ENCODE measurements at places on chromosomes 3 and 15.

DNA sequence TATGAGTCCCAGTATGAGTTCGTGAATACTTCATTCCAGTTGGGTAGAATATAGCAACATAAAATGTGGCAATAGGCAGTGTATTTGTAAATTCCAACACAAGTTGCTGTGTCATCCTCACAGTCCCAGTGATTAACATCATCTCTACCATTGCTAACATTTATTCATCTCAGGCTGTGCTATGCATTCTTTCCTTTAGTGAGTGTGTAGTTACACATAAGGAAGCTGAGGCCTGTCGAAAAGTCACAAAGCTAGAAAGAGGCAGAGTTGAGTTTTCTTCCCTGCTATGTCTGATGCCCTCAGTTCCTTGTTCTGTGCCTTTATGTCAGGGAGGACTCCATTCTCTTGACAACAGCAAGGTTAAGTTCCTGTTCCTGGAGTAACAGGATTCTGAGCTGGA is 96.4 kb downstream of the FNDC3B start:
- no peak for DNase-seq

GRCh38 chr15:95464509-95464908 is 866.0 kb upstream of the NR2F2 start:
- no peak for DNase-seq

DNA sequence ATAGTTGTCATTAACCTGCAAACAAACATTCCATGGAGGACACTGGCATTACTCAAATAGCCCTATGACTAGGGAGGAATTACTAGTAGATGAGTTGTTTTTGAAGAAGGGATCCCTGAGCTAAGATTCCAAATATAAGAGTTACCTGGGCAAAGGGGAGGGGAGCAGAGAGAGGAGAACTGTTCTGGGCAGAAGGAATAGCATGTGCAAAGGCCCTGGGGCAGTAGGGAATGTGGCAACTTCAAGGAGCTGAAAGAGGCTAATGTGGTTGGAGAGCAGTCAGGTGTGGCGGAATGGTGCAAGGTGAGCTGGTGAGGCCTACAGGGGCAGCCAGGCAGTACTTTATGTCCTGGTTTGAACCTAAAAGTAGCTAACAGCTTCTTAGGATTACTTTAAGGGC is 5.8 kb upstream of the IL17RD start:
- DNase-seq: no peak

DNA sequence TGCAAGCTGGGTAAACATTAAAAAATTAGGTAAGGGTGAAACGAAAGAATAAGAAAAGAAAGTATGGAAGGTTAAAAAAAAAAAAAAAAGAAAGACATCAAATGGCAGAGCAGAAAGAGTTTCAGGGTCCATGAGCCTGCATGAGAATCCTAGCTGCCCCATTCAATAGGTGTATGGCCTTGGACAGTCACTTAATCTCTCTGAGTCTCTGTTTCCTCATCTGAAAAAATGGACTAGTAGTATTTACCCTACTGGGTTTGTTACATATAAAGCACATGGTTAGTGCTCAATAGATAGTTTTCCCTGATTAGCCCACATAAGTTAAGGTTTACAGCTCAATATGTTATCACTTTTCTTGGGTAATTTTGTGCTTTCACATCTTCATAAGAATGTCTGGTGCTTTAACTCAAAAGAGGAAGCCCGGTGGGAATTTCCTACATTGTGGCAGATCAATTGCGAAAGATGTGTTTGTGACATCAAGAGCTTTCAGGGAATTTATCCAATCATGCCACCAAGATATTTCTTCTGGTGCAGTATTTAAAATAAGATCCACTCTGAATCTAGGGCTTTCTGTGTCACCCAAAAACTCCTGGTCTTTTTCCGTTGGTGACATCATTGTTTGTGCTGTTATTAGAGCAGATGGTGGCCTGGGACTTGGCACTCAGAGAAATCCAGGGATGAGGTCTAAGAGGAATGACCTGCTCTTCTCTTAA is 57.2 kb upstream of the UBE2E1 start:
- no peak for DNase-seq

DNA sequence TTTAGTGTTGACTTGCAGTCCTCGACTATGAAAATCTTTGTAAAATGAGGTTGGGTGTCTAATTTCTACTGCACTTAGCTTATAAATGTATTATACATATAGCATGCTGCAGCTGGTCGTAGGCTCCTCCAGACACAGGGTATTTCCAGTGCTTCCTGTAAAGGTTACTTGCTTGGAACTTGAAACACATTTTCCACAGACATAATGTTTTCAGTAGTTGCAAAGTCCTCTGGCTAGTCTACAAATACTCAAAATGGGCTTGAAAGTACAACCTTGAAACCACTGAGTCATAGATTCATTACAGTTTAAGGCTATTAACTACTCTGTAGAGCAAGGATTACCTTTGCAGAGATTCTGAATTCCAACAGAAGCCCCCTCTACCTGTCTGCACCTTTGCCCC is 464.1 kb downstream of the RAP2B start:
- DNase-seq: no peak

GRCh38 chr3:72492240-72492639 is 356.0 kb downstream of the SHQ1 start:
- DNase-seq: no peak

DNA sequence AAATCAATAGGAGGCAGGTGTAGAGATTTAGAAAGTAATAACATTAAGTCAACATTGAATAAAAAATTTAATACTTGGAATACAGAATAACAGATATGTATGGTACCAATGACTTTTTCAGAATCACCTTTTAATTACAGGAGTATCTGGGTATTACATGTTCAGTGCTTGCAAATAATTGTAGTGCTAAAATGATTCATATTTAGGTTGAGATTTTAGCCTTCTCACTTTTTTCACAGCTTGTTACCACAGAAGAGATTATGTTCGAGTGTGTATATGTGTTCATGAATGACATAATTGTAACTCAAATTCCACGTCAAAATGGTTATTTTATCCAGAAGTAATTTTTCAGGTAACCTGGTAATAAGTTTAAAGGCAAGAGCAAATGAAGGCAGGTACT is 187.9 kb upstream of the TBL1XR1 start:
- DNase-seq: no peak

DNA sequence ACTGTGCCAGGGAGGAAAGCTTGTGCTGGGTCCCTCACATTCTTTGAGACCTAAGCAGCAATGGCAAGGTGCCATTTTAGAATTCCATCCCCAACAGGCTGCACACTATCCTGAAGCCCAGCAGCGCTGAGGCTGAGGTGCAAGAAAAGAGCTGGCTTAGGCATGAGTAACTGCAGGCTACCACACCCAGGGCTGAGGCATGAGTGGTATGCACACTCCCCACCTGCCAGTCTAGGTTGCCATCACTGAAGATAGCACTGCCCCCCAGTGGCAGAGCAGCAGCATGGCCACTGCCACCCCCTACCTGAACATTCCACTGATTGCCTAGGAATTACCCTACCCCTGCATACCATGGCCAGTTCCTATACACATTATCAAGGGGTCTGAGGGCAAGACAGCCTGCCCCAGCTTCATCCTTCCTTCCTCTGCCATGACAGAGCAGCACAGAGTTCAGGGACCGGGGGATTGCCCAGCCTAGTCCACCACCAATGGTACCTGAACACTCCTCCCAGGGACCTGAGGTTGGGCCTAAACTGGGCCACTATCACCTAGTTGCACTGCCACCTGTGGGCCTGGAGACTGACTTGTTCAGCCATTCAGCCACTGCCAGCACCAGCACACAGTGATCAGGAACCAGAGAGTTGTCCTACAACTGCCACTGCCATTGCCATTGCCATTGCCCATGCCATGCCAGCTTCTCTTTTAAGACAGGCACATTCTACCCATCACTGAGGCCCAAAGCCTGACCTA is 129.8 kb downstream of the SATB1 start:
- DNase-seq: peak; percentile 90

DNA sequence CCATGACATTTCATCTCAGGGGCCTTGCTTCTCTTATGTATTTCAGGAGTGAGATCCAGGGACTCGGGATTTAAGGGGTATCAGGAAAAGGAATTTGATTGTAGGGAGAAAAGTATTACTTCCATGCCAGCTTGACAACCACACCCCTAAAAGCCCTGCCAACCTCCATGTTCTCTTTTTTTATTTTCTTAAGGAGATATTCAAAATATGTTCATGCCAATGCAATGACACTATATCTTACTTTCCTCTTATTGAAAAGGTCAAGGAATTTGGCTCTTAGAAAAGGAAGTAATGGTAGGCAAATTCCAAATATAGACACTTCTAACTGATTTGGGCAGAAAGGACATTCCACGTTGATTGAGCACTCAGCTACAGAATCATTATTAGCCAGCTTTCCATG is 407.5 kb upstream of the NECTIN3 start:
- DNase-seq: no peak

GRCh38 chr3:124791639-124792151 is 61.4 kb downstream of the UMPS start:
- DNase-seq: peak; percentile 34

DNA sequence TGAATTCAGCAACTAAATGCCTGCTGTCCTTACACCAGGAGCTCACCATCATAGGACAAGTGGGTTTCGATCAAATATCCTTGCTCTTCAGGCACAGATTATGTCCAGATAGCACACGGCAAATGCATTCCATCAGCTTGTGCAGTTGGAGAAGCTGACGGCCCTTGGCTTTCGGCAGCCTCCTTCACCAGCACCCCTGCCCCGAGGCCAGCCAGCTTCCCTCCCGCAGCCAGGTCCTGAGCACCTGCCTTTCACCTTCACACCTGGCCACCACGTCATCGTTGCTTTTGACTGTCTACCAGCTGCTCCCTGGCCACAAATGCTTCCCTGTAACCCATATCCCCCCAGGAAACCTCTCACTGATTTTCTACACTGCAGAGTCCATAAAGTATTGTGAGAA is 355.5 kb downstream of the OCA2 start:
- DNase-seq: no peak

- DNase-seq: no peak
Observed at GRCh38 chr15:92541291-92542200, 114.0 kb downstream of the FAM174B start.

GRCh38 chr15:76285241-76285825 is 25.9 kb downstream of the ETFA start:
- no peak for DNase-seq

DNA sequence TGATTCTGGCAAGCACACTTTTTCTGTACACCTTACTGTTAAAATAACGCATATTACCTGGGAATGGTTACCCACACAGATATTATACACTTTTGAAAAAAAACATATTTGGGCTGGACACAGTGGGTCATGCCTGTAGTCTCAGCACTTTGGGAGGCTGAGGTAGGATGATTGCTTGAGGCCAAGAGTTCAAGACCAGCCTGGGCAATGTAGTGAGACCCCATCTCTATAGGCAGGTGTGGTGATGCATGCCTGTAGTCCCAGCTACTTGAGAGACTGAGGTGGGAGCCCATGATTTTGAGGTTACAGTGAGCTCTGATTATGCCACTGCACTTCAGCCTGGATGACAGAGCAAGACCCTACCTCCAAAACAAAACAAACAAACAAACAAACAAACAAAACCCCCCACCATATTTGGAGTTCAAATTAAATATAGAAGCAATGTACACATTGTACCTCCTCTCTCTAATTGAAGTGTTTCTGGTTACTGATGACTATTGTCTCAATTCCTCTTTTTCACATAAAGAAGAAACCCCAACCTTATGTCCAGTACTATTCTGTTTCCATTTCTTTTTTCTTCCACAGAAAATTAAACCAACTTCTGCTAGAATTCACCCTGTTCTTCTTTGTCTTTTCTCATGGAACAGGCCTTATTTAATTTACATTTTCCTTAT is 152.6 kb upstream of the UMPS start:
- DNase-seq: no peak

- DNase-seq: no peak
Observed at GRCh38 chr3:134360046-134360445, 14.2 kb downstream of the AMOTL2 start.

- DNase-seq: no peak
Observed at GRCh38 chr15:76260246-76260938, 50.9 kb downstream of the ETFA start.

DNA sequence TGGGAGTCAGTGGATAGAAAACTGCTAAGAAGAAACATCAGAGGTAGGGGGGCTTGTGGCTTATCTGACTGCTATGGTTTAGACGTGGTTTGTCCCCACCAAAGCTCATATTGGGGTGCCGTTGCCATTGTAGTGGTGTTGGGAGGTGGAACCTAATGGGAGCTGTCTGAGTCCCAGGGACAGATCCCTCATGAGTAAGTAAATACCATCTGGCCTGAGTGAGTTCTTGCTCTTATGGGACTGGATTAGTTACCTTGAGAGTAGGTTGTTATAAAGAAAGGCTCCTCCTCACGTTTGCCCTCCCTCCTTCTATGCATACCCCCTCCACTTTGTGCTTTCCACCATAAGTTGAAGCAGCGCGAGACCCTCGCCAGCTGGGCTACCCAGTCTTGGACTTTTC is 53.4 kb upstream of the VILL start:
- DNase-seq: no peak

DNA sequence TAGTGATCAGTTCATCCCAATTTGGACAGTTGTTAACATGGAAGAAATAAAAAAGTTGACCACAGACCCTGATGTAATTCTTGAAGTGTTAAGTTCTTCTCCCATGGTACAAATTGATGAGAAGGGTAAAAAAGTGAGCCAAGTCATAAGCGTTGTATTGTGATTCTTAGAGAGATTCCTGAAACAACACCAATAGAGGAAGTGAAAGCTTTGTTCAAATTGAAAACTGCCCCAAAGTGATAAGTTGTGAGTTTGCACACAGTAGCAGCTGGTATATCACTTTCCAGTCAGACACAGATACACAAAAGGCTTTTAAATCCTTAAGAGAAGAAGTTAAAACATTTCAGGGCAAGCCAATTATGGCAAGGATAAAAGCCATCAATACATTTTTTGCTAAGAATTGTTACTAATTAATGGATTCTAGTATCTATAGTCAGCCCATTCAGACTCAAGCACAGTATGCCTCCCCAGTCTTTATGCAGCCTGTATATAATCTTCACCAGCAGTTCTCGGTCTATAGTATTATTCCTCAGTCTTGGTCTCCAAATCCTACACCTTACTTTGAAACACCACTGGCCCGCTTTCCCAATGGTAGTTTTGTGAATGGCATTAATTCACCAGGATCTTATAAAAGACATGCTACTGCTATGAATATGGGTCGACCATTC is 38.2 kb downstream of the CDIN1 start:
- no peak for DNase-seq

GRCh38 chr3:97835761-97836160 is 13.9 kb downstream of the CRYBG3 start:
- no peak for DNase-seq

DNA sequence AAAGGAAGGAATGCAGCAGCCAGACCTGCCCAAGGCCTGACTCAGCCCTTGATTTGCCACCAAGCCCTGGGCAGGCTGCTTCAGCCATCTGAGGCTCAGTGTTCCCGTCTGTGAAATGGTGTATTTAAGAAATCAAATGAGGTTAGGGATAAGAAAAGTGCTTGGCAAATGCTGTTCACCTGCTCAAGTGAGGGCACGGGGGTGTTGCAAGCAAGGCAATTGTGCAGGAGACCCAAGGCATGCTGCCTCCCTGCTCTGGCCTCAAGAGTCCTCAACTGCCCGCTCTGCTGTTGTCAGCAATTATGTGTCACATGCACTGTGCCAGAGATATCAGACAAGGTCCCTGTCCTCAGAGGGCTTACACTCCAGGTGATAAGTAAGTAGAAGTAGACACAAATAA is 101.8 kb downstream of the TPRA1 start:
- DNase-seq: no peak

- DNase-seq: no peak
Observed at GRCh38 chr3:184737063-184737462, 25.2 kb upstream of the MAGEF1 start.

Data from GDM1 (cell line).